ENCODE measurements at places on chromosomes 13 and 19. TPM values are rescaled to one million over a fixed set of nuclear protein-coding genes. Genes with fewer than 3 reads are reported as not detected.

DNA sequence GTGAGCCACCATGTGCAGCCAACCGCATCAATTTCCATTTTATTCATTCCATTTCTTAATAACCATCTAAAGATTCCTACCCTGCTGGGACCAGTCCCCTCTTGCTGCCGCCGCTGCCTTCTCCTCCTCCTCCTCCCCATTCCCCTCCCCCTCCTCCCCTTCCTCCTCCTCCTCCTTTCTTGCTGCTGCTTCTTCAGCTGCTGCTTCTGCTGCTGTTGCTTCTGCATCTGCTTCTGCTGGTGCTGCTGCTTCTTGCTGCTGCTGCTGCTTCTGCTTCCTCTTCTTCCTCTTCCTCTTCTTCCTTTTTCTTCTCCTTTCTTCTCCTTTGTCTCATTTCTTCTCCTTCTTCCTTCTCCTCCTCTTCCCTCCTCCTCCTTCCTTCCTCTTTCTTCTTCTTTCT is 20.0 kb upstream of the SPRYD7 start:
- no peak for DNase-seq

The FXYD1 gene
- 214 TPM for total RNA-seq

DNA sequence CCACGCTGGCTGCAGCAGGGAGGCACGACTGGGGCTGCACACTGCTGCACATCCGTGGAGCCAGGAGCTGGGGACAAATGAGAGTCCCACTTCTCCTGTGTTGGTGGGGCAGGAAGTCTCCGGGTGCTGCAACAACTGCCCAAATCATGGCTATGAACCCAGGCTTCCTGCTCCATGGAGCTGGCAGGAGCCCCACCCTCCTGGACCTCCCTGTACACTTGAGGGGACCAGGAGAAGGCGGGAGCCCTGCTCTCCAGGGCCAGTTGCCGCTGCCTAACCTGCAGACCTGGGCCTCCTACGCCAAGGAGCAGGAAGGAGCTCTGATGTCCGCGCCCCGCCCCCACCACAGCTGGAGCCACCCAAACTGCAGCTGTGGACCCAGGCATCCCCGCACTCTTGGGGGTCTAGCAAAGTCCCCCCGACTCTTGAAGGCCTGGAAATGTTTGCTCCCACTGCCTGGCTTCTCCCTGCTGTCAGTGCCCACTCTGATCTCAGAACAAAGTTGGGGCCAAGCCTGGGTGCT is 752.1 kb upstream of the PCDH20 start:
- no peak for DNase-seq

The GPR12 gene
- total RNA-seq, result not detected

DNA sequence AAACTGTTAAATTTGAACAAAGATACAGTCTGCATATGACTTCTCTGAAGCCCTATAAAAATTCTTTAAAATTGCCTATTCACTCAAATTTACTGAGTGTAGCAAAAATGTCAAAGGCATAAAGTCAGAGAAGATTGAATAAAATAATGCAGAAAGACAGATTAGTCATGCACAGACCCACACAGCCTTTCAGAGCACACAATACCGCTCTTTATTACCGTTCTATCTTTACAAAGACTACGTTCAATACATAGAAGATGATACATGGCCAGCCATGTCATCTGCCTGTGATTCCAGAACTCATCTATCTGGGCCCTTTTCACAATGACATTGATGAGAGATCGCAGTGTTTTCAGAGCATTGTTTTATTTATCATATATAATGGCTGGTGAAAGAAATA is 107.2 kb downstream of the URI1 start:
- no peak for DNase-seq

The CALR3 gene
- not detected for total RNA-seq

The CPAMD8 gene
- total RNA-seq, result 14.9 TPM

GRCh38 chr13:48645845-48646244 is 7.9 kb upstream of the CYSLTR2 start:
- no peak for DNase-seq

DNA sequence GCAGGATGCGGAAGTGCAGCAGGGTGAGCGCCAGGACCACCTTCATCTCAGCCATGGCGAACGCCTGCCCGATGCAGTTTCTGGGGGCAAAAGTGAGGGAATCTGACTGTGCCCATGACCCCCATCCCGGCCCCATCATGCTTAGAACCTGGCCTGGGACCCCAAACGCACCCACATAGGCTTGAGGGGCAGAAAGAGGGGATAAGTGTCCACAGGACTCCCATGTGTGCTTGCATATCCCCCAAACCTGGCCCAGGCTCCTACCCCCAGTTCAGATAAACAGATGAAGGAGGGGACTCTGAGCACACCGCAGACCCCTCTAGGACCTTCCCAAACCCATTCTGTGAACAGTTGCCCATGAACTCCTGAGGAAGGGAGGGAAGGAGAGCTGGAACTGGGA is 16.0 kb upstream of the CYP4F2 start:
- no peak for DNase-seq

GRCh38 chr13:95497381-95497807 is 55.1 kb upstream of the CLDN10 start:
- DNase-seq, result no peak

The TSSK6 gene
- not detected for total RNA-seq

GRCh38 chr13:69213396-69213795 is 894.2 kb upstream of the ATXN8OS start:
- no peak for DNase-seq

The THSD1 gene
- total RNA-seq, result 20.1 TPM

DNA sequence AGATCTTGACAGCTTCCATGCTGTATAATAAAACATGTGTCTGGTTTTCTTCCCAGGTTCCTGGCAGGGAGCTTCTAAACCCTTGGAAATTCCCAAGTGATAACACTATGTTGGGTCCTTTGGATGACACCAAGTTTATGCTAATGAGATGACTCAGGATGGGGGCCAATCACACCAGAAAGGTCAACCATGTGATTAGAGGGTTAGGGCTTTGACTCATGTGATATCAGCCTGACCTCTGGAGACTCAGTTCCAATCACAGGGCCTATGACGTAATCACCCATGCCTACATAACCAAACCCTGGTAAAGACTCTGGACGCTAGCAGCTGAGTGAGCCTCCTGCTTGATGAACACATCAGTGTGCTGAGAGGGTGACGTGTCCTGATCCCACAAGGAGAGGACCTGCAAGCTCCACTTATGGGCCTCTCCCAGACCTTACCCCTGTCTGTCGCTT is 203.6 kb downstream of the DCLK1 start:
- peak; percentile 75 for DNase-seq

DNA sequence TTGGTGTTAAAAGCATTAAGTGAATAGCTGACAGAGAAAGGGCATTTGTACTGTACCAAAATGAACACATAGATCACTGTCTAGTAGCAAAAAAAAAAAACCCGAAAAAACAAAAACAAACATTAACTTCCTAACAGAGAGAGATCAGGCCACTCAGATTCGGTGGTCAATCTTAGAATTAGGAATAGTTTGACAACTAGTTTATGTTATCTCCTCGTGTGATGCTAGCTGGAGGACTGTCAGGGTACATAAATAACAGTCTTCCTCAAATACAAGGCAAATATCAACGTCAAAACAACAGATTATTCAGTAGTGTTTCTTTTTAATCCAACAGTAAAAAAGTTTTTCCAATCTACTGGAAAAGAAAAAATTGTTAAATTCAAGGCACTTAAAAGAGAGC is 1.7 kb downstream of the ZMYM5 start:
- DNase-seq, result no peak

DNA sequence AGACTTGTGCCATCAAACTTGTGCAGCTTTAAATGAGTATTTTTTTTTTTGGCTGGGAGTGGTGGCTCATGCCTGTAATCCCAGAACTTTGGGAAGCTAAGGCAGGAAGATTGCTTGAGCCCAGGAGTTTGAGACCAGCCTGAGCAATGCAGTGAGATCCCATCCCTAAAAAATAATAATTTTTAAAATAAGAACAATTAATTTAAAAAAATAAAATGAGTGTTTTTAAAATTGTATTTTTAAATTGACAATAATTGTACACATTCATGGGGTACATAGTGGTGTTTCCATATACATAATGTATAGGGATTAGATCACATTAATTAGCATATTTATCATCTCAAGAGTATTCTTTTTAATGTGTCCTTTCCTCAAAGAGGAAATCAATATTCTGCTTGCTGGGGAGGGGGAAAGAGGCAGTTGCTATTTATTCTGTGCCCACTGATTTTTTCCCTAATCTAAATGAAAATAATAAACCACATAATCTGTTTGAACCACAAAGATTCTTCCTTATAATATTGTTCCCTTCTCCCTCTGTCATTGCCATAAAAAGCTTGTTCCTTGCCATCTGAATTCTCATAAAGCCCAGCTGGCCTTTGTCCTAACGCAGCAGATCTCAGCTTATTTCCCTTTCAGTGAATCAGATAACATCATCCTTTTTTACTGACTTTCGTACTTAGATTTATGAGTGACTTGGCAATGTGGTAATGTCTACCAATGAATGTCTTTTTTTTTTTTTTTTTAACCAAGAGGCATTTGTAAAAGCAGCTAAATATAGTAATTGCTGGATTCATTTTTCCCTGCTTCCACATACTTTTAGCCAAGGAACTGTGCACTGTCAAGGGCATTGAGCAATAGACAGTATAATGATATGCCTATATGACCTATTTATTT is 81.8 kb upstream of the RUBCNL start:
- DNase-seq, result no peak

The B3GNT8 gene
- 0.83 TPM for total RNA-seq

The PRTN3 gene
- not detected for total RNA-seq

DNA sequence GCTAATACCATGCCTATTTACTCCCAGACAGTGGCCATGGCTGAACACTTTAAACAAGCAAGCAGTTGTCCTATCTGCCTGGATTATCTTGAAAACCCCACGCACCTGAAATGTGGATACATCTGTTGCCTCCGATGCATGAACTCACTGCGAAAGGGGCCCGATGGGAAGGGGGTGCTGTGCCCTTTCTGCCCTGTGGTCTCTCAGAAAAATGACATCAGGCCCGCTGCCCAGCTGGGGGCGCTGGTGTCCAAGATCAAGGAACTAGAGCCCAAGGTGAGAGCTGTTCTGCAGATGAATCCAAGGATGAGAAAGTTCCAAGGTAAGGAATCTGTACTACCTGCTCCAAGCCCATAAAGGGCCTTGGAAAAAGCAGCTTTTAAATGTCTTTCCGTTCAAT is 8.6 kb downstream of the RFPL4AL1 start:
- no peak for DNase-seq

GRCh38 chr13:109509154-109509900 is 277.1 kb downstream of the IRS2 start:
- no peak for DNase-seq

DNA sequence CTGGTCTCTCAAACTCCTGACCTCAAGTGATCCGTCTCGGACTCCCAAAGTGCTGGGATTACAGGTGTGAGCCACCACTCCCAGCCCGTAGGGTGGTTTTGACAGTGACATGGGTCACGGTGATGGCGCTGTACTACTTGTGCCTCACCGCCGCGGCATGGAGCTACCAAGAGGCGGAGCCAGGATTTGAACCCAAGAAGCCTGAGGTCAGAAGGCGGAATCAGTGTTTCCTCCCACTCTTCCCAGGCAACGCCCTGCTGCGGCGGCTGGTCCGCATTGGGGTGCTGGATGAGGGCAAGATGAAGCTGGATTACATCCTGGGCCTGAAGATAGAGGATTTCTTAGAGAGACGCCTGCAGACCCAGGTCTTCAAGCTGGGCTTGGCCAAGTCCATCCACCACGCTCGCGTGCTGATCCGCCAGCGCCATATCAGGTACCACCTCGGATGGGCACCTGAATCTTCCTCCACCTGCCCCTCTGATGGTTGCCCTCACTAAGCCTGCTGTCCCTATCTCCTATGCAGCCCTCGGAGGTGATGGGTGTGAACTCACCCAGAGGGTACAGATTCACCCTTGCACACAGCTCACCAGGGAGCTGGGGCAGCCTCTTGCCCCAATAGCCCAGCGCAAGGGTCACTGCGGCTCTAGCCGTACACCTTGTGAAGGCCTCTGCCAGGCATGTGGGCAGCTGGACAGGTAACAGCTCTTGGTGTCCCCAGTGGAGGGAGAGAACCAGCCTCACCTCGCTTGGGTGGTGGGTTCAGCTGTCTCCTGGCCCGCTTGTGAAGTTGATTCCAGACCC is 5.6 kb downstream of the RPS9 start:
- DNase-seq, result no peak

DNA sequence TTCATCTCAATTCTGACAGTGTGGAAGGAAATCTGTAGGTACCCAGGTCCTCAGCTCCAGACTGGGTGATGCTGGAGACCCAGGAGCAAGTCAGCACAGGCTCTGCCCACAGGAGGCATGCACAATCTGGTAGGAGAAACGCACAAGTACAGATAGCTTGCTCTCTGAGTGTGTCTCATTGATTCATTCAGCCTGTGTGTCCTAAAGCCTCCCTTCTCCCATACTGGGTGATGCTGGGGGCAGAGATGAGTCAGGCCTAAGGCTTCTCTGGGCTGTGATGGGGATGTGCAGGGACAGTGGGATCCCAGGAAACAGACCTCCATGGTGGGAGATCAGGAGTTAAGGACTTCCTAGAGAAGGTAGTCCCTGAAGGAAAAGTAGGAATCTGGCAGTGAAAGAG is 6.8 kb downstream of the ZNF526 start:
- no peak for DNase-seq

DNA sequence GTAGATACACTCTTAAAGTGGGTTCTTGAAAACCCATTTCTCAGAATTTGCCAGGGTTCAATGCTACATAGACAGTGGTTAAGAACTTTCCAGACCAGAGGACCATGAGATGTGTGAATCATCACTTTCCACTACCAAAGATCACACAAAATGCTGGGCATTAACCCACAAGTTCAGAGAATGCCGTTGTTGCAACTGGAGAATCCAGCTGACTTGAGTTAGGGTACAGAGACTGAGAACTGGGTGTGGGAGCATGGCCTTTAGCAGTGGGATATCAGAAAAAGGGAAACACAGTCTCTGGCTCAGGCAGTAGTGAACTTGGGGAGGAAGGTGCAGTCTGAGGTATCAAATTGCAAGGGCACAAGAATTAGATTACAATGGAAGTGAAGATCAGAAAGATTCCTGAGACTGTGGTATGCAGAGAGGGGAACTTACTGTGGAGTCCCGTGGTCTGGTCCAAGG is 51.5 kb upstream of the WDFY2 start:
- no peak for DNase-seq

The NCAN gene
- total RNA-seq, result 0.21 TPM

The OR10H1 gene
- not detected for total RNA-seq

GRCh38 chr13:32537580-32538142 is 934 bp downstream of the N4BP2L2 start:
- peak; percentile 29 for DNase-seq

- DNase-seq, result peak; percentile 44
Measured at GRCh38 chr13:31945202-31945961, 86.2 kb upstream of the FRY start.

- no peak for DNase-seq
Measured at GRCh38 chr19:18975869-18976268, 34.9 kb upstream of the HOMER3 start.
